ENCODE measurements at places on chromosomes 1 and 21.

- DNase-seq: peak; percentile 76
Measured at GRCh38 chr1:94039514-94039870, 81.5 kb downstream of the ABCA4 start.

GRCh38 chr1:61887076-61887867 lies 145.0 kb downstream of the PATJ start:
- no peak for DNase-seq

- DNase-seq: no peak
Measured at GRCh38 chr1:18475234-18475905, 5.4 kb upstream of the KLHDC7A start.

DNA sequence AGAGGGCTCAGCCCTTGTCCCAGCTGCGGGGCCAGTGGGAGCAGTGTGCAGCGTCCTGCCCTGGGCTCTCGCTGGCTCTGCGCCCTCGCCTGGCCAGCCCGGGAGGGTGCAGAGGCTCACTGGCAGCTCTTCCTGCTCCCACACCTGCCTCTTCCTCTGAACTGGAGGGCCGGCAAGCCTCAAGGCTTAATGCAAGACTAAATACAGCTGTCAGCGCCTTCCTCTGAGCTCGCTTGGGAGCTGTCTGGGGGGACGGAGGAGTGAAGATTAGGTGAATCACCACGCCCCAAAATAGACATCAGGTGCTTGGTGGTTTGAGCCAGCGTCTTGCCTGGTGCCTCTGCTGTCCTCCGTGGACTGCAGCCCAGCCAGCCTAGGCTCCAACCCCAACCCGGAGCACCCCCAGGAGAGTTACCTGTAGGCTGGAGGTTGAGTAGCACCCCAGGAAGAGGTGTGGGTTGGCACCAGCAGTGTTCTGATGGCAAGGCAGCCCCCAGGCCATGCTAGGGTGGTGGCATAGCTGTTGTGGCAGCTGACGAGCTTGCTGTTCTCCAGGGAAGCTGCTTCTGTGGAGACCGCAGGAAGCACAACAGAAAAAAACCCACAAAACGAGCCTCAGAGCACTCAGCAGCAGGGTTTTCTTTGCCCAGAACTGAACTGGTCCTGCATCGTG lies 36.9 kb downstream of the UMODL1 start:
- peak; percentile 78 for DNase-seq

- no peak for DNase-seq
Measured at GRCh38 chr1:78892260-78892840, 114.2 kb downstream of the ADGRL4 start.

DNA sequence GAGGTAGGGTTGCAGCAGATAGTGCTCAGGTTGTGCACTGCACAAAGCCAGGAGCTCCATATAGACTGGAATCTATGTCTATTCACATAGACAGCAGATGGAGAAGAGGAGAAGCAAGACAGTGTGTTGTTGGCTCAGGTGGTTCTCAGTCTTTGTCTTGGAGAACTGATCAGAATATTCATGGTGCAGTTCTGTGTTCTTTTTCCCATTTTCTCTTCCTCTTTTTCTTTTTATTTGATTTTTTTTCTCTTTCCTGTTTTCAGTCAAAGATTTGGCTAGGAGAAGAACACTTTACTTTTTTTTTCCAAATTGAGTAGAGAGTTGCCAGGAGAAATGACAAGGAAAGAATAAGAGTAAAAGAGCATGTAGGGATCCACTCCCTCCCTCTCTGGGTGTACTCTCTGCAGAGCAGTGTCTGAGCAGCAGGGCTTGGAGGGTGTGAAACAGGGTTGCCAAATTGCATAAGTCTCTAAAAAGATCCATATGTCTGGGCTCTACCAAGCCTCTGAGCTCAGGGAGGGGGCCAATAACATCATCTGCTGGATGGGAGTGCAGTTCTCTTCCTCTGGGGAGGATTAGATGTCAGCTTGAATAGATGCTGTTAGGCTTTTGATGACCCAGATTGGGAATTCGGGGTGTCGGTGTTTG lies 8.7 kb upstream of the CD34 start:
- no peak for DNase-seq

Measured in stimulated activated CD4-positive, alpha-beta T cell treated with anti-CD3 and anti-CD28 coated beads, Interleukin-15, amount 100 ng/mL, for 24 hours (primary cell).